Activated CD8-positive, alpha-beta T cell treated with anti-CD3 and anti-CD28 coated beads, Interleukin-2, amount 10 ng/mL, durations not matched to agents 7 days and 5 days (primary cell): ENCODE measurements at places on chromosomes 3 and 15. TPM values are rescaled to one million over a fixed set of nuclear protein-coding genes. Genes with fewer than 3 reads are reported as not detected.
A peak's percentile ranks its signal among the peaks of the same experiment; 100 is the strongest.

Gene SYNPR
- total RNA-seq = not detected

GRCh38 chr3:50205413-50206276 is 574 bp downstream of the SLC38A3 start:
- H3K4me3 ChIP-seq = no peak overlapping the region
- no peaks in the 10 kb centered on the region for H3K4me1 ChIP-seq
- H3K27ac ChIP-seq = no peak overlapping the region
- peak; percentile 48 for DNase-seq

DNA sequence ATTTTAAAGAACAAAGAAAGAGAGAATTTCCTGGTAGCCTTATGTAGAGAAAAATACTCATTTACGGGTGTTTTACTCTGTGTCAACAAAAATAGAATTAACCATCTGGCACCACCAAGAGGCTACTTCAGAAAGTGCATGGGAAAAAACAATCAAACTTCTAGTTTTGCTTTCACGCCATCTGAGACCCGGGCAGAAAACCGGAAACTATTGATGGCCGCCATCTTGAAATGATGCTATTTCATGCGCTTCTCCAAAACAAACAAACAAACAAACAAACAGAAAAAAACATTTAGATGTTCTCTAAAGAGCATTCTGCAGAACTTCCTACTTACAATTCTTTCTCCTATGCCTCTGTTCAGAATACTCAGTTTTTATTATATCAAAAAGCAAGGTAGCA is 49.4 kb upstream of the SYNPR start:
- H3K27me3 ChIP-seq = no peaks in the 10 kb centered on the region
- no peak overlapping the region for H3K4me3 ChIP-seq
- H3K27ac ChIP-seq = no peak overlapping the region
- no peak for DNase-seq

GRCh38 chr3:123088387-123088786 is 21.6 kb downstream of the PDIA5 start:
- H3K4me1 ChIP-seq = peaks cover 47% of the 10 kb centered on the region
- no peak for DNase-seq
- no peaks in the 10 kb centered on the region for H3K27me3 ChIP-seq
- no peak overlapping the region for H3K4me3 ChIP-seq

DNA sequence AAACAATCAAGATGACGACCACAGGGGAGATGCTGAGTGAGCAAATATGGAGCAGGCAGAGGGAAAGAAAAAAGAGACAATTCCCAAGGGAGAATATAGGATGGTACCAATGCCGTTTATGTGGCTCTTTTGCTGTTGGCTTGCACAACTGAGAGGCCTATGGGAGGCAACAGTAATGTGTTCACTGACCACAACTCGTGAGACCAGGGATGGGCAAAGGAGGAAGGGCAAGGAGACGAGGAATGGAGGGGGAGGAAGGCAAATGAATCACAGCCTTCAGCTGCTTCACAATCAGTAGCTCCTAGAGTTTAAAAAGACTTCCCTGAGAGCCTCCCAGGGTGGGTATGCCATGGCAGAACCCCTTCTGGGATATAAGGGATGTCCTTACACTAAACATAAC is 131.5 kb downstream of the SLC9A9 start:
- H3K4me1 ChIP-seq = no peaks in the 10 kb centered on the region
- no peak overlapping the region for H3K4me3 ChIP-seq
- H3K27ac ChIP-seq = no peak overlapping the region
- no peaks in the 10 kb centered on the region for H3K27me3 ChIP-seq

GRCh38 chr3:88149101-88149508 is 654 bp upstream of the C3orf38 start:
- peak overlapping the region; percentile 96 for H3K27ac ChIP-seq
- H3K27me3 ChIP-seq = no peaks in the 10 kb centered on the region
- H3K4me1 ChIP-seq = peaks cover 33% of the 10 kb centered on the region
- peaks cover 15% of the 10 kb centered on the region for H3K36me3 ChIP-seq
- H3K4me3 ChIP-seq = peak overlapping the region; percentile 89

- no peaks in the 10 kb centered on the region for H3K4me1 ChIP-seq
- H3K27me3 ChIP-seq = peaks cover 10% of the 10 kb centered on the region
- no peaks in the 10 kb centered on the region for H3K36me3 ChIP-seq
- no peak within 1 kb of the TSS for H3K4me3 ChIP-seq
- H3K27ac ChIP-seq = no peak within 1 kb of the TSS
These were observed at the start of gene KCNMB2 for GRCh38 chr3:178536211-178537079. Gene KCNMB2, plus strand, starts transcription at chr3:178536436.

DNA sequence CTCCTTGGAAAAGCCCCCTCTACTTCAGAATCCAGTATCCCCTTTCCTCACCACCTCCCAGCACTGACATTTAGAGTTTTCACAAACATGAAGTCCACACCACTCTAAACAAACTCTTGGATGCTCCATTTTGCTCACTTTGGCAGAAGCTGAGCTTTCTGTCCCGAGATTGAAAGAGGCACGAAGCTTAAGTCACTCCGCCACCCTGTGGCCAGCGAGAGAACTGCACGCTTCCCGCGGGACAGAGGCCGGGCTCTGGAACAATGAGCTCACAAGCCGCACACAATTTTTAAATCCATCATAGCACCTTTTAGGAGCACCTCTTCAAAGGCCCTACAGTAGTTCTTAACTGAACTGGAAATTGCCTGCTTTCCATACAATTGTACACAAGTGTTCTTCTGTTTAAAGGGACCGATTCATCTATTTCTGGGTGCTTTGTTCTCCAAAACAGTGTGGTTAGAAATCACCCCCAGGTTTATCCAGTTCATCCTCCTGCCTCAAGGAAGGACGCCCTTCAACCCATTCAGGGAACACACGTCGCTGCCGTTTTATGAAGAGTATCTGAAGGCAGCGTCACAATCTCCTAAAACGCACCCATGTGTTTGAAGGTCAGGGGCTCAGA is 226.1 kb downstream of the VPS13C start:
- no peaks in the 10 kb centered on the region for H3K36me3 ChIP-seq
- H3K27me3 ChIP-seq = peaks cover 13% of the 10 kb centered on the region
- peak; percentile 75 for DNase-seq
- no peak overlapping the region for H3K27ac ChIP-seq
